BJ (cell line): ENCODE measurements at places on chromosomes 7 and 10.

GRCh38 chr7:29398011-29398410, 165.6 kb upstream of the PRR15 start:
- DNase-seq, result no peak

GRCh38 chr7:20089431-20089830, 127.8 kb downstream of the MACC1 start:
- no peak for DNase-seq

DNA sequence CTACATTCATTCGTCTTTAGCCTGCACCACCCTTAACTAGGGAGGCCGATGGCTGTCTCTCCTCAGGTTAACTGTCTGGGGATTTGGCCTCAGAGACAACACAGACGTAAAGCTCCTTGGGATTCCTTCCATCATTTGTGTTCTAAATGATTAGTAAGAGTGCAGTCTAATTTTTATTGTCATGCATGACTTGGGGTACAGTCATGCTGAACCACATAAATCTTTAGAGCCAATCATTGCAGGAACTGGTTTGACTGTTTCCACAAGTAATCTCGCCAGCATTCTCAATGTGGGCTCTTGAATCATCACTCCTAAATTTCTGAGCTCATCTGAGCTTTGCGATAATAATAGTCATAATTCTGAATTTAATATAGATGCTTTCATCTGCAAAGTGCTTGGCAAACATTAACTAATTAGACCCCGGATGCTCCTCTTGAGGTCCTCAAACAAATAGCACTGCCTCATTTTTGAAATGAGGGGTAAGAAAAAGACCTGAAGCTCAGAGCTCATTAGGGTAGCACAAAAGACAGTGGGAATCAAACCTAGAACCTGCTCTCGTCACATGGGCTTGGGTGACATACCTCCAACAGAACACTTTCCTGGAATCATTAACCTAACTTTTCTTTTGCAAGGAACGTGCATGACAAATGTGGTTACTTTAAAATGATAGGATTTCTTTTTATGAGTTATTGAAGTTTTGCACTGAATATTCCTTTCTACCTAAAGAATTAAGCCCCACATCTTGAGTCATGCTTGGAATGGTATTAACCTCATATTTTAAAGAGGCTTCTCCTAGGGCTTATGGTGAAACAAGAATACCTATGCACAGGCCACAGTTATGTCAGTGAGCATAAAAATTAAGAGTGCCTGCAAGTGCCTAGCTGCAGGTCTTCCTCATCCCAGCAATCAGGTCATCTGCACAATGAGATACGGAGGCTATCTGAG, 118.9 kb upstream of the NRP1 start:
- DNase-seq, result no peak

DNA sequence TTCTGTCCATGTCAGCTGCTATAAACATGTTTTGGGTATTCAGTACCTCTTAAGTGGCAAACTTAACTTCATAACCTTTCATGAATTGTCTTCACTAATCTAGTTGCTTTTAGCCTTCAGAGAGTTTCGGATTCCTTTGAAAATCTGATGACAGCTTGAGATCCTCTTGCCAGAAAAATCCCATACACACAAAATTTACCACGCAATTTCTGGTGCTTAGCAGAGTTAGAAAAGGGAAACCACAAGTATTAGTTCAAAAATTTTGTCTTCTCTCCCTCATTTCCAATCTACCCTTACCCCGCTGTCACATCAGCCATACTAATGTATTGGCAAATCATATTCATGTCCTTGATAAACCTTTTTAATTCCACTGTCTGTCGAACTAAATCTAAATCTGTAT, 72.7 kb upstream of the TMEM106B start:
- no peak for DNase-seq

DNA sequence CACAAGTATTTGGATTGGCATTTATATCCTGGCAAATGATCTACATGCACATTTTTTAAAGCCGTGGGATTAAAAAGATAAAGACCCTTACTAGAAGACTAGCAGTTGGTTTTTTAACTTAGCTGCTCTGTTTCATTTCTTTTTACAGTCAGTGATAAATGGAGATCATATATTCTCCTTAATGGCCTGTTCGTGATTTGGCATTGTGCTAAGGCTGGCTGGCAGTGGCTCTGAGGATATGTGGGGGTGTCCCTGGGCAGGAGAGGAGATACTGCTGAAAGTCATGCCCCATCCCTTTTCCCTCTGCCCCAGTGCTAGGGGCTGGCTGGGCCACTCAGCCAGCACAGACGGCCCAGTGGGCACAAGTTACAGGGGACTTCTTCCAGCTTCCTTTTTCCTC, 341.7 kb downstream of the PRPF18 start:
- DNase-seq, result no peak

DNA sequence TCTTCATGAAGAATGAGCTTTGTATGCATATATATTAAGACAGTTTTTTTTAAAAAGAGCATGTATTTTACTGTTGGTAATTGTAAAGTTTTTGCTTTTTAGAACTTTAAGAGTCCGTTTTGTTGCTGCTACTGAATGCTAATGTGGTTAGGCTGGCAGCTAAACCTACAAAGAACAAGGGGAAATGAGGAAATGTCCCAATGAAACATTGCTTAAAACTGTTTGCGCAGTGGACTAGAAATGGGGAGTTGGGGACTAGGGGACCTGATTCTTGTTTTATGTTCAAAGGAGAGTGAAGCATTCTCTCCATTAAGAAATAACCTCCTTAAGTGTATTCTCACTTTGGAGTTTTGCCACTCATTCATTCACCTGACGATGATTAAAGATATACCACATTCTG, 5.7 kb downstream of the NRF1 start:
- no peak for DNase-seq

DNA sequence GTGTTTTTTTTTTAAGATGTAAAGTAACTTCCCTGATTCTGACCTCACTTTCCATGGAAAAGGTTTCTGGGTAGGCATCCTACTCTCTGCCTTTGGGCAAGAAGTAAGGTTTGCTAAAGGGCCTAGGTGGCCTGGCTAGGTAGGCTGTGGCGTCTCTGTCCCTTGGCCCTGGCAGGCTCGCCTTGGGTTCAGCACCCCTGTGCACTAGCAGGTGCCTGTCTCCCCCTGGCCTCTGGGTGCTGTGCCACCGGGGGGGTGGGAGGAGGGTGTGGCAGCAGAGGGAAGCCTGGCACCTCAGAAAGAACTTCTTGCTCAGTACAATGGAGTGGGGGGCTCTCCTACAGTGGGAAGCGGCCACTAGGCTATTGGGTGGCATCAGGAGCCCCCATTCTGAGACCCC, 14.0 kb downstream of the TECPR1 start:
- no peak for DNase-seq

DNA sequence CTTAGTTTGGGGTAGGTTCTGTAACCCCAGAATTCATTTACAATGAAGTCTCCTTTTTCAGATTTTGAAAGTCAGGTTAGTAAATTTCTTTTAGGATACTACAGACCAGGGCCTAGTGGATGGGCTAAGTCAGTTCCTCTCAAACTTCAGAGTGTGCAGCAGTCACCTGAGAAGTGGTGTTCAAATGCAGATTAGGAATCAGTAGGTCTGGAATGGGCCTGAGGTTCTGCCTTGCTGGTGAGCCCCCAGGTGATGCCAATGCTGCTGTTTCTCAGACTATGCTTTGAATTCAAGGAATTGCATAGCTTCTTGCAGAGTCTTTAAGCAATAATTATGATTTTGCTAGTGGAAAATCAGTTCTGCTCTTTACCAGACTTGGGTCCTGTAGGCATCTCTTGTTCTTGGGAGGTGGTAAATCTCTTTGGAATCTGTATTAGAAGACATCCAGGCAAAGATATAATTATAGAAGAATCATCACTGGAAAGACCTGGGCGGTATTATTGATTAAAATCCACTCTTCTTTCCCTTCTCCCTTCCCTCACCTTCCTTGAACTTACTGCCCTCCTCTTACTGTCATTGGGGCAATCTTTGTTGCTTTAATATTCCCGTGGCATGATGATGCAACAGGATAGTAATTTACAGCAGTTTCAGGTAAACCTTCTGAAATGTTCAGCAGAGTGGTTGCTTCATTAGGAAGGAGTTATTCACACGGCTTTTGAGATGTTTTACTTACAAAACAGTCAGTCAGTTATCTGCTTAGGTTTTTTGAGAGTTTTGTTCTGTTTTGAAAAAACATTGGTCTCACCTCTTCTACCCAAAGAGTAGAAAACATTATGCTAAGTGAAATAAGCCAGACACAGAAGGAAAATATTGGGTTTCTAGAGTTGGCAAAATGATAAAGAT, 87.2 kb downstream of the NRF1 start:
- no peak for DNase-seq

DNA sequence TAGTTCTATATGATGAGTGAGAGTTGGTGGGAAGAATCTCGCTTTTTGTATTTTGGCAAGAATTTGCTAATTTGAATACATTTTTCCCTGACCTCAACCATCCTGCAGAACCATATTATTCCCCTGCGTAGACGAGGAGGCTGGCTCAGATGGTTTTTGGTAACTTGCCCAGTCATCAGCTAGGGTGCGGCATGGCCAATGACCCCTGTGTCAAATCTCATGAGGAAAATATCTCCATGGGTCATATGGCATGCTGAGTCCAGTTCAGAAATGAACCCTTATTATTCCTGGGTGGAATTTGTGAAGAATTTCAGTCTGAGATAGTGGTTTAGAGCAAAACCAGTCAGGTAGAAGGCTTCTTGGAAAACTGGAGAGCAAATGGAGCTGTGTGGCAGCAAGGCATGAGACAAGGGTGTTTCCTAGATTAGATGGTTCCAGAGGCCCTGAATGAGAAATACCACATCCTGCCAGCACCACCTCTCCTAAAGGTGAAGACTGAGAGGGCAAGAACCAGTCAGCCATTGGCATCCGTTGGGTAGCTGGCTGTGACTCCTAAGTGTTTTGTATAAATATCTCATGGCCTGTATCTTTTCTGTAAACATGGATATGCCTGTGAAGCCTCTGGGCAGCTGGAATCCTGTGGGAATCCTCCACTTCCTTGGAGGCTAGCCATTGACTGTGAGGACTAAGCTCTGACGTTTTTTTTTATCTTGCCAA, 5.8 kb upstream of the UPP1 start:
- DNase-seq, result no peak

DNA sequence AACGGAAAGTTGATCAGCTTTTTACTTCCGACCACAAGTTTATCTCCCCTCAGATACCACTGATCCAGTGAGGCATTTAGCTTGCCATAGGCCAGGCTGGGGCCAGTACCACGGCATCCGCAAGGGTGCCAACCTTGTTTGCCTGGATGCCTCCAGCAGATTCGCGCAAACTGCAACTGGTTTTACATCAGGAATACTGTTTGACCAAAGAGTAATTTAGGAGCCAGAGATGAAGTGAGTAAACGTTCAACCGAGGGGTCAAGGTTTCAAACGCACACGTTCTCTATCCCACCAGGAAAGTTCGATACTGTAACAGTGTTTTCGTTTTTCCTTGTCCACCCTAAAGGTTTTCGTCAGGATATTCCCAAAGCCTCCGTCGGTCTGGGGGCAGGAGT, 266 bp upstream of the MDFIC start:
- no peak for DNase-seq

GRCh38 chr10:102230861-102231356, 4.8 kb downstream of the ELOVL3 start:
- no peak for DNase-seq
